ENCODE measurements at places on chromosomes 2 and 18.

- no peak for DNase-seq
Measured at GRCh38 chr2:157055660-157056199, 201.8 kb upstream of the GALNT5 start.

- no peak for DNase-seq
Measured at GRCh38 chr2:30365201-30365600, 81.8 kb upstream of the LCLAT1 start.

- DNase-seq, result no peak
Measured at GRCh38 chr18:48952287-48953103, 1.7 kb upstream of the SMAD7 start.

DNA sequence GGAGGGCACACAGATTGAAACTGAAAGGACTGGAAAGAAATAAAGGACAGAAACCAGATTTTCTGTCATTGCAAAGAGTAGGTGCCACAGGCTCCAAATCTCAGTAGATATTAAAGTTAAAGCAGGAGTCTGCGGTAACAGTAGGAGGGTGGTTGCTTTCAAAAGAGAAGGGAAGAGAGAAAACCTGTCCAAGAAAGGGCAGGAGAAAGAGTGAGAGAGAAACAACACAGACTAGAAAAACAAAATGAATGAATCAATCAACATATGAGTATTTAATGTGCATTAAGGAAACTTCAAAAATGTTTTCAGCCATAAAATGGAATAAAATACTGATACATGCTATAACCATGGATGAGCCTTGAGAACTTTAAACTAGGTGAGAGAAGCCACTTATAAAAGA lies 143.1 kb upstream of the CTAGE1 start:
- no peak for DNase-seq

- DNase-seq, result no peak
Measured at GRCh38 chr2:108363908-108364225, 13.9 kb upstream of the SULT1C4 start.

DNA sequence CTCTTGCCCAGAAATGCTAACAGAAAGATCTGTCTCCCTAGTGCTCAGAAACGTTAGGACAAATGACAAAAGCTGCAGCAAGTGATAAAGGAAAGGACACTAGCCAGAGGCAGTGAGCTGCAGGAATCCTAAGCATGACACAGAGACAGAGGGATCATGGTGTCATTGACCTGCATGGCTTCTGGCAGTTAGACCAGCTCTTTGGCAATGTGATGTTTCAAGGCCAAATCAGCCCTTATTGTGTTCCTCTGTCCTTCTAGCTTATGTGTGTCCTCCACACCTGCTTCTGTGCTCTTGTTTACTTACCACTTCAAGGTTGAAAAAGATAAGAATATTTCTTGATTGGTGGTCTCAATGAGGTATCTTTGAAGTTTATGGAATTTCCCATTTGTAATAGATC lies 120.8 kb downstream of the RHBDD1 start:
- DNase-seq, result no peak

- DNase-seq, result no peak
Measured at GRCh38 chr2:1866402-1867111, 122.2 kb upstream of the PXDN start.

DNA sequence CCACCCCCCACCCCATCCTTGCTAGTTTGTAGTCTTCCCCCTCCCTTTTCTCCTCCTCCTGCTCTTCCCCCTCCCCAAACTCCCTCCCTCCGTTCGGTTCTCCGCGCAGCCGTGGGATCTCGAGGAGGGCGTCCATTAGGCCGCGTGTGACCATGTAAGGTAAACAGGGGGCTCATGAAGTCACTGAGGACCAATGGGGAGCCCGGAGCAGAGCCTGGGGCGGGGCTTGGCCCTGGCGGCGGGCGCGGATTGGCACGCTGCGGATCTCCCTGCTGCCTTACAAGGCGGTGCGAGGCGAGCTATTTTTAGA lies 246 bp upstream of the KLF7 start:
- peak; percentile 84 for DNase-seq

GRCh38 chr2:30910686-30911085 lies 103.4 kb upstream of the CAPN13 start:
- DNase-seq, result no peak

- no peak for DNase-seq
Measured at GRCh38 chr2:127860130-127860529, 2.2 kb upstream of the POLR2D start.

DNA sequence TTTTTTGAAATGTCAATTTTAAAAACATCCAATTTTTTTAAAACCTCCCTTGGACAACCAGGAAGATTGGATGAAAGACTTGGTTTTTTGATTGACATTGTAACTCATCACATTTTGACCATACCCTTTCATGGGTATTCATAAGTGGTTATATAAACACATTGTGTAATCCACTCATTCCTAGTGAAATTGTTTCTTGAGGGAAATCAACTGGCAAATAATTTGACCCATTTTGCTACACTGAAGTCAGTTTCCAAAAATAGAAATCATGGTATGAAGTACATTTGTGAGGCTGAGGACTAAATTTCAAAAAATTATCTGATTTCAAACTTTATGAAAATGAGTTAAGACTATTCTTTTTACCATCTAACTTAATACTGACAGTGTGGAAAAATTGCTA lies 31.5 kb downstream of the FBXO48 start:
- no peak for DNase-seq

DNA sequence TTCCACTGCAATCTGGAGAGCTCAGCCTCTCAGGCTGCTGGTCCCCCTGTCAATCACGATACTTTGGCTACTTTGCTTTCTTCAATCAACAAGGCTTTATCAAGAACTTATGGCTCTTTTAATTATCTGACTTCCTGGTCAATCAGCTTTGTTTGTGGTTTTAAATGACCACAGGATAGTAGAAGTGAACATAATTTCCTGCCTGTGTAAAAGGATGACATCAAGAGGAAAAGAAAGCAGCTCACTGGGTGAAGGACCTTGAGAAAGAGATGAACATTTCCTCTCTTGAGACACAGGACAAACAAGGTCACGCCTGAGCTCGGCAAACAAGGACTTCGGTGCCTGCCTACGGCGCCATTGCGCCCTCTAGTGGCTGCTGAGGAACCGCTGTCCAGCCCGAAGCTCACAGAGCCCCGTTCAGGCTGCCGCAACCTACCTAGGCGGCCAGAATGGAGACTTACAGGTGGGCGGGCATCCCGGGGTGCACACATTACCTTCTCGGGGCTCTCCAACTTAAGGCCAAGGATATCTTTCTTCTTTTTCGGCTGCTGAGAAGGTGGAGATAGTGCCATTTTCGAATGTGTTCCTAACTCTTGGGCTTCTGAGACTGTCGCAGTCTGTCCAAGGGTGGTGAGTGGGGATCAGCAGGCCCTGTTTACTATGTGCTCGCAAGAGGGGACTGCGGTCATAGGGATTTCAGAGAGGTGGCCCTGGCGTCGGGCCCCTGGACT lies 54.0 kb downstream of the IL1RL2 start:
- peak; percentile 82 for DNase-seq

GRCh38 chr2:23603581-23603980 lies 218.6 kb downstream of the KLHL29 start:
- no peak for DNase-seq

DNA sequence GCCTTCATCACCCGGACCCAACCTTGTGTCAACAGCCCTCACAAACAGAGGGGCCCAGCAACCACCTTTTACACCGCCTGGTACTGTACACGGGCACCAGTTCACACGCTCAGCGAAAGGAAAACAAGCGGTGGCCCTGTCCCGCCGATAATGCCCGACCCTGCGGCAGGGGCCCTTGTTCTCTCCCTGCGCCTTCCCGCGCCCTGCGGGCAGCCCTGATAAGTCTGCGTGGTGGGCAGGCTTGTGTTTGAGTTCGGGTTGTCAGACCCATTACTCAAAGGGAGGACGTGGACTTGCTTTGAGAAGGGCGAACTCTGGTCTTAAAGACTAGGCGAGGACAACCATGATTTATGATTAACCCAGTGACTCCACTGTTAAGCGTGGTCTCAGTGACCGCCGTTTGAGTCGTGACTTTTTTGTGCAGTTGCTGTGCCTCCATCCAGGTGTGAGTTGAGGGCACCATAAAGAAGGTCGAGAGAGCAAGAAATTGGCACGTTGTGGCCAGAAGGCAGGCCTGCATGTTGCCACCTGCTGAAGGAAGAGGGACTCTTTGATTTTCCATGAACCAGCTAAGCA lies 167.4 kb upstream of the GATA6 start:
- no peak for DNase-seq

- DNase-seq, result no peak
Measured at GRCh38 chr2:172052000-172052983, 33.0 kb upstream of the DLX1 start.

DNA sequence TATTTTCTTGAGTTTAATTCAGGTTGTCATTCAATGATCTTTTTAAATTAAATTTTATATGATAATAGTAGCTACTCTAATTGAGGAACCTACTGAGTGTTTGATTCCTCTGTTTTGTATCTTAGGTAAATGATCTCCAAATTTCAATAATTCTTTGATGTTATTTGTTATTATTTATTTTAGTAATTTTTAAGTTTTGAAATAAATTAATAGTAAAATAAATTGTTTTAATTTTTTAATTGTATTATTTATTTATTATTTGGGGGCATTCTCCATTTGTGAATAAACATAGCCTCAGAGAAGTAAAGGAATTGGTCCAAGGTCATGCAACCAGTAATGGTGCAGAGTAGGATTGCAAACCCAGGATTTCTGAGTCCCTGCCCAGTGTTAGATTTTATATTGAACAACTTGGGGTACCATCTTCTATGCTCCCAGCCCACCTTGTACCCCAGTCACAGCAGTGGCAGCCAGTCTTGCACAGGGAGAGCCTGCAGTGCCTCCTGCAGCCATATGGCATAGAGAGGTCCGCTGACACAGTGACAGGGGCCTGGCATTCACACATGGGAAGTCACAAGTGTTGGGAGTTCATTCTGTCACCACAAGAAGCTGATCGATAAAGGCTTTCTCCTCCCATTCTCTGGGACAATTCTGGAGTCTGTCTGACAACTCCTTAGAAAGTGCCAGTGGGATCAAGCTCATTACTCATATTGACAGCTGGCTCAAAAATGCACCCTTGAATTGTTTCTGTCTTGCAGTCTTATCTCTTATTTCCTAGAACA lies 110.0 kb upstream of the ETAA1 start:
- no peak for DNase-seq

GRCh38 chr2:72888438-72889202 lies 1.4 kb downstream of the SPR start:
- no peak for DNase-seq

- no peak for DNase-seq
Measured at GRCh38 chr18:3993941-3994687, 461.0 kb downstream of the DLGAP1 start.

DNA sequence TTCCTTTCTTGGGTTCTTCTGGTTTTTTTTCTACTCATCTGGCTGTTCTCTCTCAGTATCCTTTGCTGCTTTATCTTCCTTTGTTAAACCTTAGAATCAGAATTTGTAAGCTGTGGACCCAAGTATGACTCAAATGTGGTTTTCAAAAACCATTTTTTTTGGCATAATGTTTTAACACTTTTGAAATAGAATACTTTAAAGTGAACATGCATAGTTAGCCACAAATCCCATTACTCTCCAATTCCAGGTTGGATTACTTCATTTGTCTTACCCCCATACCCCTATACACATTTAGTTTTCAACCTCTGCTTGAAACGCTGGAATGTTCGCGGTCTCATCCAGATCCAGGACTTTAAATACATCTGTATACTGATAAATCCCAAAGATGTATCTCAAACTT lies 29.1 kb downstream of the ALMS1 start:
- DNase-seq, result no peak
